ENCODE measurements at places on chromosomes 5 and 9. TPM values are rescaled to one million over a fixed set of nuclear protein-coding genes. Genes with fewer than 3 reads are reported as not detected.

GRCh38 chr5:80481019-80481893, 6.6 kb upstream of the FAM151B start:
- no peak for DNase-seq

DNA sequence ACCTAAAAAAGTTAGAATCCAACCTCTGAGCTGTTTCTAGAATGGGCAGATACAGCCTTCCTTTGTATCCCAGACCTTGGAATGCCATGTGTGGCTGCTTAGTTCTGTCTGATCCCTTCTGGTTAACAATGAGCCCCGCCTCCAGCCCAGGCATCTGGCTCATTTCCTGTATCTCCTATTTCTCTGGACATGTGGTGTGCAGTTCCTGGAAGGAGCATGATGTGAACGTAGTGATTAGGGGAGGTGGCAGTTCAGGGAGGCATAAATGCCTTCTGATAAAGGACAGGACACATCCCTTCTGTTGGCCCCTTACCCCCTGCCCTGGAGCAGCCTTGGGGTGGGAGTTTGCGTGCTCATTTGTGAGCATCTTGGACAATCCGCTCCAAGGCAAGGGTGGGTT, 243.0 kb downstream of the ZSWIM6 start:
- no peak for DNase-seq

CCNJL gene
- total RNA-seq: not detected

- DNase-seq: no peak
Measured at GRCh38 chr5:31573494-31574142, 41.5 kb downstream of the C5orf22 start.

- no peak for DNase-seq
Measured at GRCh38 chr9:27430750-27431535, 93.1 kb upstream of the IFNK start.

Data from CD4-positive, alpha-beta memory T cell (primary cell).